ENCODE measurements at places on chromosomes 6 and 20.
A peak's percentile ranks its signal among the peaks of the same experiment; 100 is the strongest.

- no peak for DNase-seq
Measured at GRCh38 chr6:37587866-37588734, 88.4 kb upstream of the CCDC167 start.

- DNase-seq, result no peak
Measured at GRCh38 chr6:2947445-2947844, 23.9 kb downstream of the SERPINB6 start.

DNA sequence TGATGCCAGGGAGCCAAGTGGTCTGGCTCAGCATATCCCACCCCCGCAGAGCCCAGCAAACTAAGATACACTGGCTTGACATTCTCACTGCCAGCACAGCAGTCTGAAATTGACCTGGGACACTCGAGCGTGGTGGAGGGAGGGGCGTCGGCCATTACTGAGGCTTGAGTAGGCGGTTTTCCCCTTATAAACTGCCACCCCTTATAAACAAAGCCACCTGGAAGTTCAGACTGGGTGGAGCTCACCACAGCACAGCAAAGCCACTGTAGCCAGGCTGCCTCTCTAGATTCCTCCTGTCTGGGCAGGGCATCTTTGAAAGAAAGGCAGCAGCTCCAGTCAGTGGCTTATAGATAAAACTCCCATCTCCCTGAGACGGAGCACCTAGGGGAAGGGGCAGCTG lies 19.4 kb downstream of the TINAG start:
- DNase-seq, result no peak

- DNase-seq, result no peak
Measured at GRCh38 chr6:73796881-73797280, 100.9 kb downstream of the CD109 start.

DNA sequence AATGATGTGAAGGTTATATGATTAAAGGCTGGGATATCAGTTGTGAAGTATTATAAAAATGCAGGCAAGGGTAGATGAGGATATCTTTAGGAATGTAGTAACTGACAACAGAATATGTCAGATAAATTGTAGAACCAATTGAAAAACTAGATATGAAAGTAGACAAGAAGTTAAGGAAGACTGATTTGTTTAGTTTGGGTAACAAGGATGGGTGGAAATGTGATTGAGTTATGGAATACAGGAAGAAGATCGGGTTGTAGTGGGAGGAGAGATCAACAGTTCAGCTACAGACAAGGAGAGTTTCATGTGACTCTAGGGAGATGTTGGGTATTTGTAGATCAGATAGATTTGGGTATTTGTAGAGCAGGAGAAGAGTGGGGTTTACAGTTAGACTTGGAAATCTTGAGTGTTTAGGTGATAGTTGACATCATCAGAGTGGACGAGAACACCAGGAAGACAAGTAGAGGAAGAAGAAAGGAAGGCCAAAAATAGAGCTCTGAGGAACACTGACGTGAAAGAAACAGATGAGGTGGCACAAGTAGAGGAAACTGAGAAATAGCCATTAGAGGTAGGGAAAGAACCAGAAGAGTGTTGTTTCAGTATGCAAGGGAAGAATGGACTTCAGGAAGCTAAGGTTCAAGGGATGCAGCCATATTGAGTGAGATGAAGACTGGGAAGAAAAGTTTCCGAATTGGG lies 12.1 kb upstream of the TSPYL1 start:
- DNase-seq, result no peak

GRCh38 chr20:9966966-9967365 lies 67.8 kb upstream of the ANKEF1 start:
- DNase-seq, result peak; percentile 15

DNA sequence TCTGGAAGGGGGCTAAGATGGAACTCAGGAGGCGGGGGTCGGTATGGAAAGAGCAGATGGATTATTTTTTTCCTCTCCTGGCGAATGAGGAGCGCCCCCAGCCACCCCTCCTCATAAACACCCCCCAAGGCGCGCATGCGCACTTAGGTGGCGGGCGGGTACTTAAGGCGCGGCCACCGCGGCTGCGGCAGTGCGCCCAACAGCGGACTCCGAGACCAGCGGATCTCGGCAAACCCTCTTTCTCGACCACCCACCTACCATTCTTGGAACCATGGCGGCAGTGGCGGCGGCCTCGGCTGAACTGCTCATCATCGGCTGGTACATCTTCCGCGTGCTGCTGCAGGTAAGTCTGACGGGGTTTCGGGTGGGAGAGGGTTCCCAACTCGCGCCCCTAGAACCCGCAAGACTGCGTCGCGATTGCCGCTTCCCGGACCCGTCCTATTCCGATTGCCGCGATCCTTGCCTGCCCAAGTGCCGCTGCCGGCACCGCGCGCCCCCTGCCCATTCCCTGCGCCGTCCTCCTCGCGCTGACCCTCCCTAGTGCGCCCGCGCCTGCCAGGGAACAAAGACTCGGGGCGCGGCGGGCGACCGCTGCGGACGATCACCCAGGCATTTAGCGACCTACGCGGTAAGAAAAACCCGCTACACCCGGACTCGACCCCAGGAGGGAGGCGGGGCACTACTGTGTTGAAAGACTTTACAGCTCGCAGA lies at the start of gene NNAT:
Gene NNAT, plus strand, starts transcription at position 190 of the 711 bp plus-strand sequence. Its CDS starts 82 bp downstream, at position 272.
- no peak for DNase-seq

GRCh38 chr20:11056414-11056813 lies 382.6 kb upstream of the JAG1 start:
- no peak for DNase-seq

DNA sequence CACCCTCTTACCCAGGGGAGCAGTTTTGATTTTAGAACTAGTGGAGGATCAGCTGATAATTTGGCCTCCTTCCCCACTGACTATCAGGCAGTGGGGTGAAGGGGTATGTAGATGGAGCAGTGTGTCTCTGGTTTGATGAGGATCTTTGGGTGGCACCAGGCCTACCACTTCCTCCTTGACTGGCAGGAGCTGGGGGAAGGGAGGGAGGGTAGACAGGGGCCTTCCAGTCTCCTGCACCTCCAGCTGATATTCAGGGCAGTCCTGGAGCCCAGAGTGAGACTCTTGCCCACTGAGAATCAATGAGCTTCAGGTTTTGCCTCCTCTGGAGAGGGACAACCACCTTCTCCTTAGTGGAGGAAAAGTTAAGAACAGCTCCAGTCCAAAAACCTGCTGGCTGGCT lies 3.2 kb downstream of the DEF6 start:
- no peak for DNase-seq

DNA sequence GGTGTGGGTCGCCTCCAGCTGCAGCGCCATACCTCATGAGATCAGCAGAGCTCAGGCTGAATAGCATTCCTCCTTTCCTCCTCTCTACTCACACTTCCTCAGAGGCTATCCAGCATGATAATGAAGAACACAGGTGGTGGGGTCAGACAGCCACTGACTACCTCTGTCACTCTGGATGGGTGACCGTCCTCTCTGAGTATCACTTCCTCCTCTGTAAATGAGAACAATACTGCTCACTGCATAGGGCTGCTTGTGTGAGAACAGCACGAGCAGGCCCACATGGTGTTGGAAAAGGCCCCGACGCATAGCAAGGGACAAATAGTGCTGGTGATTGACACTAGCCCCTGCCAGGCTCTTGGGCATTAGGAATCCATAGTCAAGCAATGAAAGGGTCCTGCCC lies 239.1 kb downstream of the PRKN start:
- DNase-seq, result no peak

DNA sequence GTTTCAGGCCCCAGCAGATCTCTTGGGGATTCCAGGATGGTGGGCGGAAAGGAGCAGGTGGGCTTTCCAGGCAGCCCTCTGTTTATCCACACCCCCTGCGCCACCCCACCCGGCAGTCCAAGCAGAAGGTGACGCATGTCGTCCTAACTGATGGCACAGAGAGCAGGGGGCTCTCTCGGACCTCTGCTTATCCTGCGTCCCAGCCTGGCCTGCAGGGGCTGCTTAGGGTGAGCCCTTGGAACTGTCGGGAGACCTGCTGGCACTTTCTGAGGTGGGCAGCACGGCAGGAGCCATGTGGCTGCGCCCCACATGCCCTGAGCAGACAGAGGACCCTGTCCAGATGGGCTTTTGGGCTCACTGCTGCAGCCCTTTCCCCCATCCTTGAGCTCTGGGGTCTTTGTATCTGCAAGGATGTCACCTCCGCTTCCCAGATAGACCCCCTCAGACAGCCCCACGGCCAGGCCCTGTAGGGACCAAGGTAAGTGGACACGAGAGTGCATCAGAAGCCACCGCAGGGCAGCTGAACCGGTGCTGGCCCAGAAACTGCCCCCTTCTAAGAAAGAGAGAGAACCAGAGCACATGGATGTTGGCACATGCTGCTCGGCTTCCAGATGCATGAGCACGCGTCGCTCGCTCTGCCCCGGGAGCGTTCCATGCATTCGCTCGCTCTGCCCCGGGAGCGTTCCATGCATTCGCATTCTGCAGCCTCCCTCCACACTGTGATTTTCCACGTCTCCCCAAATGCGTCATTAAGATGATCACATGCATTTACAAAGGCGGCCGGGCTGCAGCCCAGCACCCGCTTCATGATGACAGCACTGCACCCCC lies 246.7 kb downstream of the TAF4 start:
- DNase-seq, result no peak
